T-cell (primary cell): ENCODE measurements at places on chromosomes 16 and 17. TPM values are rescaled to one million over a fixed set of nuclear protein-coding genes. Genes with fewer than 3 reads are reported as not detected.

Gene CDH15
- total RNA-seq = not detected

Gene TEX14
- 1.2 TPM for total RNA-seq

Gene ASPA
- not detected for total RNA-seq

Gene ANKFN1
- total RNA-seq = not detected

GRCh38 chr17:17325816-17326215 is 22.6 kb downstream of the NT5M start:
- no peak overlapping the region for H3K4me3 ChIP-seq
- no peaks in the 10 kb centered on the region for H3K27me3 ChIP-seq
- no peaks in the 10 kb centered on the region for H3K4me1 ChIP-seq

- no peaks in the 10 kb centered on the region for H3K4me1 ChIP-seq
- H3K27ac ChIP-seq = no peak overlapping the region
- H3K27me3 ChIP-seq = peaks cover 2% of the 10 kb centered on the region
- no peak for DNase-seq
Observed at GRCh38 chr16:49767414-49767813, 88.5 kb downstream of the ZNF423 start.

DNA sequence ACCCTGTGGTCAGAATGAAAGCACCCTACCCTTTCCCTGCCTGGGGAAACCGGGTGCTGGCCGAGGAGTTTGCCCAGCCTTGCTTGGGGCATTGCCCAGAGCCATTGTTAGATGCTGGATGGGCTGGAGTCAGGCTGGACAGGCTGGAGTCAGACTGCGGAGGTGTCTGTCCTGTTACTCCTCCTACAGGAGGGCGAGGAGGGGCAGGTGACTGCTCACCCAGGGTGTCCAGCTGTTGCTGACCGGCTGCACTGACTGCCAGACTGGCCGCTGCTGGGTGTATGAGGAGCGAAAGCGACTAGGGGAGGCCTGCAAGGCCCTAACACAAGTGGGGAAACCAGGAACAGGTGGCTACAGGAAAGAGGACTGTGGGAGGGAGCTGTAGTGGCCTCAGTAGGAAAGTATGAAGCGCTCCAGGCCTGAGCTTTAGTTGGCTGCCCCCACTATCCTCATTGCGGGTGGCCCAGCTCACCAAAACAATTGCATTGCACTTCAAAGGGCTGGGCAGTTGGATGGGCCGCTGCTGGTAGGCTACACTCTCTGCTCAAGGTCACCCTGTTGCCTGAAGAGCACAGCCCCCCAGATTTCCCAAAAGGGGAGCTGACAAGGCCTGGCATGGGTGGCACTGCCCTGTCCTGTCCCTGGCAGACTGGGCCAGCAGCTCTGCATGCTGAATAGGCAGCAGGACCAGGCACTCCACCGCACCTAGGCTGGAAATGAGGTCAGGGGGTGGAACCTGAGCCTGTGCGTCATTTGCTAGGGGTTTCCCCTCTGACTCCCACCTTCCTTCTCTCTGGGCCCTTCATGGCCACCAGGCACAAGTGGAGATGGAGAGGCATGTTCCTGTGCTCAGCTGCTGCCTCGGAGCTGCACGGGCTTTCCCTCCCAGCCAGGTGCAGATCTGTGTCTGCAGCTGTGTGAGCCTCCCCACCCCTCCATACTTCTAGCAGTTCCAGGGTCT is 18.4 kb downstream of the LDHD start:
- no peaks in the 10 kb centered on the region for H3K27me3 ChIP-seq
- peaks cover 40% of the 10 kb centered on the region for H3K4me1 ChIP-seq
- DNase-seq = peak; percentile 64
- no peak overlapping the region for H3K4me3 ChIP-seq
- H3K27ac ChIP-seq = peak overlapping the region; percentile 69

GRCh38 chr17:17822189-17822588 is 14.6 kb downstream of the SREBF1 start:
- no peak overlapping the region for H3K27ac ChIP-seq
- peaks cover 49% of the 10 kb centered on the region for H3K4me1 ChIP-seq
- H3K4me3 ChIP-seq = no peak overlapping the region
- no peaks in the 10 kb centered on the region for H3K27me3 ChIP-seq
- no peak for DNase-seq
- peaks cover 4% of the 10 kb centered on the region for H3K36me3 ChIP-seq

GRCh38 chr17:1110862-1111598 is 68.8 kb downstream of the ABR start:
- H3K4me3 ChIP-seq = no peak overlapping the region
- peaks cover 56% of the 10 kb centered on the region for H3K4me1 ChIP-seq
- H3K36me3 ChIP-seq = no peaks in the 10 kb centered on the region
- no peak overlapping the region for H3K27ac ChIP-seq
- no peaks in the 10 kb centered on the region for H3K27me3 ChIP-seq

- H3K4me3 ChIP-seq = no peak overlapping the region
- DNase-seq = no peak
- H3K36me3 ChIP-seq = peaks cover 12% of the 10 kb centered on the region
- no peak overlapping the region for H3K27ac ChIP-seq
Observed at GRCh38 chr17:67891481-67892119, 66.3 kb downstream of the BPTF start.

DNA sequence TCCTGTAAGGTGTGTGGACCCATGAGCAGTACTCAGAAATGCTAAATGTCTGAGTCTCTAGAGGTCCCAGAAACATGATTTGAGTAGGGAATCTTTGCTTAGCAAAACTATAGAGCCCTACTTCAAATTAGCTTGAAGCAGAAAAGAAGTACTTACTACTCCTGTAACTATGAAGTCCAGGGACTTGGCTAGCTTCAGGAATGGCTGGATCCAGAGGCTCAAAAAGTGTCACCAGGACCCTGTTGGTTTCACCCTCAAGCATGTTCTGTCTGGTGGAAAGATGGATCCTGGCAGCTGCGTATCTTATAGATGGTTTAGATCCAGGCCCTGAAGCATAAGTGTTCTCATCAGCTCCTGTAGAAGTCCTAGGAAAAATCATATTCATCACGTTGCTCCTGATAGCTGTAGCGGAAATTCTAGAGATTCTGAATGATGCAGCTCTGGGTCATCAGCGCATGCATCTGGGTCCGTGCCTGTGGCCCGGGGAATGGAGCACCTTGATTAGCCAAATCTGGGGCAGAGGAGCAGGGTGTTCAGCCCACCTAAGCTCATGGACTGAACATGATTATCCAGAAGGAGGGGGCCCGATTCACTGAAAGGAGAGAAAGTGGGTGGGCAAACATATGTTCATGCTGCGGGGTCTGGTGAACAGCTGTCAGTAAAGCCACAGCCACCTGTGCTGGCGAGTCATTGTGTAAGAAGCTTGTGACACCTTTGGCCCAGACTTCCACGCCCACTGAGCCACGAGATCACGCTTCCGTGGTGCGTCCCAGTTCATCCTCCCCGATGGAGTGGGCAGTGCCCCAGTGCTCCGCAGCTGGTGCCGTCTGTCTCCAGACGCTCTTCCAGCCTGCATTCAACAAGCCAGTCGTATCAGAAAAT is 260.6 kb downstream of the CPPED1 start:
- H3K4me1 ChIP-seq = no peaks in the 10 kb centered on the region
- no peak for DNase-seq
- no peaks in the 10 kb centered on the region for H3K36me3 ChIP-seq
- no peak overlapping the region for H3K4me3 ChIP-seq

DNA sequence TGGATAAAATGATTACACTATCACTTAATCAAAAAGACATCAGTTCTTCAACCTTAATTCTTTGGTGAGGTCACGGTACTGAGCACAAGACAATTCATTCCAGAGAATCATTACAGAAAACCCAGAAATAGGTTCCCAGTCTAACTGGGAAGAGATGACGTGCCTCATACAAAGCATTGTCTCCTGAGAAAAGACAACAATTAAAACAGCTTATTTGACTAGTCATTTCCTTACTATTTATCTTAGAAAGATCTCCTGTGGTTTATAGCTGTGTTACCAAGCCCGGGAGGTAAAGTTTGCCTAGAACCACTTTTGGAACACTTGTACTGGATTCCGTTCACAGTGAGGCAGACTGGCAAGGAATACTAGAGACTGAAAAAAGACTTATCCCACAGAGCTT is 5.1 kb downstream of the PHF12 start:
- no peak overlapping the region for H3K4me3 ChIP-seq
- no peaks in the 10 kb centered on the region for H3K27me3 ChIP-seq
- H3K4me1 ChIP-seq = peaks cover 27% of the 10 kb centered on the region

DNA sequence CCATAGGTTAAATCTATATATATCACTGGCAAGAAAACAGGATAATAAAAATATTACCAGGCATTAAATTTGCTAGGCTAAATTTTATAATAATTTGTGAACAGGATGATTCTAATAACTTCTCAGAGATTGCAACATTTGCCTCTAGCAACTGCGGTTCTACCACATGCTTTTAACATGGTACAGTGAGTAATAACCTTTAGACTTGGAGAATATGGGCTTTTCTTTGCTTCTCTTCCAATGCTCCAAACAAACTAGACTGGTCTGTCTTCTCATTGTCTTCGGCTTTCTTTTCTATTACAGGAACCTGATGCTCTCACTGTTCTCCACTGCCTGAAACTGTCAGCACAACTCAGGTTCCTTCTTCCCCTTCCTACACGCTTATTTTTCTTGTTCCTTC is 80.6 kb downstream of the CA4 start:
- no peak for DNase-seq
- no peaks in the 10 kb centered on the region for H3K27me3 ChIP-seq
- peaks cover 11% of the 10 kb centered on the region for H3K36me3 ChIP-seq
- H3K4me1 ChIP-seq = no peaks in the 10 kb centered on the region
- H3K4me3 ChIP-seq = no peak overlapping the region

GRCh38 chr17:11557727-11558452 is 40.4 kb upstream of the DNAH9 start:
- no peaks in the 10 kb centered on the region for H3K4me1 ChIP-seq
- no peaks in the 10 kb centered on the region for H3K36me3 ChIP-seq
- no peak for DNase-seq
- H3K27ac ChIP-seq = no peak overlapping the region

- no peak overlapping the region for H3K27ac ChIP-seq
- H3K36me3 ChIP-seq = peaks cover 73% of the 10 kb centered on the region
- H3K4me3 ChIP-seq = no peak overlapping the region
- no peaks in the 10 kb centered on the region for H3K4me1 ChIP-seq
Observed at GRCh38 chr16:21982108-21982507, 18.8 kb downstream of the PDZD9 start.

DNA sequence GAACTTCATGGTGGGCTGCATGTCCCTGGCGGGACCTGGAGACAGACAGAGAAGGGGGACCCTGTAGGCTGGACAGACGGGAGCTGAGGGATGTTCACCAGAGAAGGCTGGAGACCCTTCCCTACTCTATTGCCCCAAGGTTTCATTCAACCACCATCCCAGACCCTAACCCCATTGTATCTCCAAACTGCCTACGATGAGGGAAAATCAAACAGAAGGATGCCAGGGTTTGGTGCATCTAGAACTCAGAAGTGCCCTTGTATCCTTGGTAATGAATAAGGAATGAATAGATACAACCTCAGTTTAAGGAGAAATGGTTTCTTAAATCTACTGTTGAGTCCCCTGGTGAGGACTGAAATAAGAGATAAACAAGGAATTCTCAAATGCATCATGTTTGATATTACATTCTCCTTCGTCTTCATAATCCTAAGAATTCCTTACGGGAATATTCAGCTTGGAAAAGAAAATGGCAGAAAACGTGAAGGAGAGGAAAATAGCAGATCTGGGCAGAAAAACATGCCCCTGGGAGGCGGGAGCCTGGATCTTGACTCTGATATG is 16.4 kb downstream of the TNS4 start:
- H3K4me3 ChIP-seq = no peak overlapping the region
- peaks cover 14% of the 10 kb centered on the region for H3K4me1 ChIP-seq
- no peak overlapping the region for H3K27ac ChIP-seq
- H3K36me3 ChIP-seq = no peaks in the 10 kb centered on the region

GRCh38 chr17:37259030-37259735 is 116.6 kb upstream of the C17orf78 start:
- H3K4me3 ChIP-seq = no peak overlapping the region
- H3K36me3 ChIP-seq = peaks cover 8% of the 10 kb centered on the region
- H3K27ac ChIP-seq = no peak overlapping the region
- H3K27me3 ChIP-seq = no peaks in the 10 kb centered on the region
- H3K4me1 ChIP-seq = no peaks in the 10 kb centered on the region

- H3K4me3 ChIP-seq = no peak overlapping the region
- H3K27ac ChIP-seq = no peak overlapping the region
- no peak for DNase-seq
- H3K36me3 ChIP-seq = peaks cover 40% of the 10 kb centered on the region
Observed at GRCh38 chr16:68230176-68230571, 5.8 kb downstream of the ESRP2 start.

- no peaks in the 10 kb centered on the region for H3K4me1 ChIP-seq
- DNase-seq = no peak
- peaks cover 2% of the 10 kb centered on the region for H3K27me3 ChIP-seq
- no peak overlapping the region for H3K27ac ChIP-seq
Observed at GRCh38 chr16:13970708-13971422, 50.9 kb downstream of the ERCC4 start.
